ENCODE measurements at places on chromosomes 3 and 15.

- no peak for DNase-seq
Observed at GRCh38 chr15:64163659-64164362, 989 bp upstream of the PPIB start.

- DNase-seq = no peak
Observed at GRCh38 chr15:31336593-31337295, 10.1 kb downstream of the KLF13 start.

DNA sequence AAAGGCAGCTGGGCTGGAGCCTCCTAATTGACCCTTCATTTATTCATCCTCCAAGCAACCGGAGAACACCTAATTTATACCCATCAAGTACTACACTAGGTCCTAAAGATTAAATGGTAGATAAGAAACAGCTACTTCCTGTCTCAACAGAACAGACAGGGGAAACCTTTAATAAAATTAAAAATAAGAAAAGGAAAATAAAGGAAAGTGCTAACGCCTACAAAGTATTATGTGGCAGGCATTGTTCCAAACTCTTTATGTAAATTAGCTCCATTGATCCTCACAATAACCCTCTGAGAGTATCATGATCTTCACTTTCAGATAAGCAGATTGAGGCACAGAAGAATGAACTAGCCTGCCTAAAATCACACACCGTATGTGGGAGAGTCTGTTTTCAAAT, 139.5 kb downstream of the CNTN6 start:
- DNase-seq = no peak

DNA sequence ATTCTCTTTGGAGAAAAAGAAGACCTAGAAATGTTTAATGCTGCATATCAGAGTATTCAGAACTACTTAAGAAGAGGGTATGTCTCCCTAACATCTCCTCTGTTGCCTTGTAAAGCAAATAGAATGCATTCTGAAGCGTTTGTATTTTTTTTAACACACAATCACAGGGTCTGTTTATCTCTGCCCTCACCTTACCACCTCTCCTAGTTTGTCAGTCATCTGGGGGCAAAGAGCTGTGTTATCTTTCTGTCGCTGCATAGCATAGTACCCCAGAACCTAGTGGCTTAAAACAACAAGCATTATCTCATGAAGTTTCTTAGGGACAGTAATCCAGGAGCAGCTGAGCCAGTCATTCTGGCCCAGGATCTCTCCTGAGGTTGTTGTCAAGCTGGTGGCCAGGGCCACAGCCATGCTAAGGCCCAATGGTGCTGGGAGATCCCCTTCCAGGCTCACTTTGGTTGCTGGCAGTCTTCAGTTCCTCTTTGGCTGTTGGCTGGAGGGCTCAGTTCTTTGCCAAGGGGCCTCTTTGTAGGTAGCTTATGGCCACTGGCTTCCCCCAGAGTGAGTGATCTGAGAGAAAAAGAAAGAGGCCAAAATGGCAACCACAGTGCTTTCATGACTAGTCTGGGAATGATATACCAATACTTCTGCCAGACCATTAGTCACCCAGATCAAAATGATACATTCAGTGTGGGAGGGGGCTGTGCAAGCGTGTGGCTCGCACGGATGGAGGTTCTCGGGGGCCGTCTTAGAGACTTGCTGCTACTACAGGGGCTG, 17.8 kb downstream of the EDEM1 start:
- DNase-seq = no peak

DNA sequence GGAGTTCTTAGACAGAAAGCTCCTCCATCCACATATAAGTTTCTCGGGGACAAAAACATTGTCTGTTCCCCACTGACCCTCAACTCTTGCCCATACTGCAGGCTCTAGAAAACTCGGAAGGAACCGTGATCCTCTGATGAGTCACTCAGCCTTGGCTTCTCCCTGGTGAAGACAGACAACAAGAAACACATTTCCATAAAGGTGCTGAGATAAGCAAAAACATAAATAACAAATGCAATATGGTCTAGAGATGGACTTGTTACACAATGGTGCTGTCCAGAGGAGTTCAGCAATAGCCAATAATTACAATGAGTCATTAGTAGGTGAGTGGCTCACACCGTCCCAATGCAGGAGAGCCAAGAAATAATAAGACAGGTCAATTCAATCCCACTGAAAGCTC, 43.7 kb downstream of the MAGI1 start:
- DNase-seq = no peak

DNA sequence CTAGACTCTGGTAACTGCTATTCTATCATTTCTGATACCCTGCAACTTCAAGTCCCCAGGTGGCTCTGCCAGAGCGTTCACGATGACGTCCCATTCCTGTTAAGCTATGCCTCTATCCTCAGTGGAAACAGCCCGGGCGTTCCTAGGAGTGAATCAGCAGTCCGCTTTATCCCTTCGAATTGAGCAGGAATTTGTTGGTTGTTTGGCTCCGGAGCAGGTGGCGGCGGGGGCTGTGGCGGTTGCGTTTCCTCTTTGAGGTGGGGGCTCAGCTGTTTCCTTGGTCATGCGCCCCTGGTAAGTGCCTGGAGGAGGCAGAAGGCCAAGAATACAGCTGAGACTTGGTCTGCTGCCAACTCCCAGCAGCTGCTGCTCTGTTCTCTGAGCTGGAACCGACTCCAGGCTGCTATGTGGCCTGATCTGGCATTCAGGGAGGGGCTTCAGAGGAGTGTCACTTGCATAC, 25.2 kb downstream of the ARPP21 start:
- DNase-seq = no peak

GRCh38 chr3:184347321-184348056, 10.1 kb downstream of the FAM131A start:
- peak; percentile 83 for DNase-seq

GRCh38 chr3:81459733-81460132, 301.7 kb downstream of the GBE1 start:
- DNase-seq = no peak

- no peak for DNase-seq
Observed at GRCh38 chr15:58537033-58537432, 105.2 kb downstream of the LIPC start.

DNA sequence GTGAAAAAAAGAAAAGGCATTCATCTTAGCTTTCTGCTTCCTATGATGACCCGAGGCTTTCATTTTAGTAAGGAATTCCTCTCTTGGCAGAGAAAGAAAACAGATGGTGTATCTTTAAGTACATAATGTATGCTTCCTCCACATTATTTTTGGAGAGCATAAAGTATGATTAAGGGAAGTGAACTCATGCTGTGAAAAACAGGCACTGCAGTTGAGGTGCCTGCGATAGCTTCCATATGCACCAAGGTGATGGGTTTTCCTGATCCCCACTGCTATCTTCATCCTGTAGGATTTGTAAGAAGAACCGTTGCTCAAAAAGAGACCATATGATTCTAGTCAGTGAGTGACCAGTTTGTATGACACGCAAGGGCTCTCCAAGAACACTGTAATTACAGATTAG, 411.5 kb upstream of the MCTP2 start:
- DNase-seq = no peak

DNA sequence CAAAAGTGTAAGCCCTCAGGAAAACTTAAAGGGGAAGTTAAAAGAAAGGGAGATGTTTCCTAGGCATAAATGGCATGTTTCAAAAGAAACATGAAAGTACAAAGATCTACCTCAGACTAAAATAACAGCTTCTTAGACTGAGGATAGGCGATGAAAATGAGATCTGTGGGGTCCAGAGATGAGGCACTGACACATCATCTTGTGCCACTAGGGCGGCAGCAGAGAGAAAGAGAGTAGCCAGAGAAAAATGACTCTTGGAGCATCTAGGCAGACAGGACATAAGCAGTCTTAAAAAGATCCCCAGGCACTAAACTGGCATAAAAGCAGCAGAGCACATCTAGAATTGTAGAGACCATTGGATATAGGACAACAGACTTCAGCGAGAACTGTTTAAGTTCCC, 42.5 kb upstream of the RFX7 start:
- DNase-seq = peak; percentile 9

DNA sequence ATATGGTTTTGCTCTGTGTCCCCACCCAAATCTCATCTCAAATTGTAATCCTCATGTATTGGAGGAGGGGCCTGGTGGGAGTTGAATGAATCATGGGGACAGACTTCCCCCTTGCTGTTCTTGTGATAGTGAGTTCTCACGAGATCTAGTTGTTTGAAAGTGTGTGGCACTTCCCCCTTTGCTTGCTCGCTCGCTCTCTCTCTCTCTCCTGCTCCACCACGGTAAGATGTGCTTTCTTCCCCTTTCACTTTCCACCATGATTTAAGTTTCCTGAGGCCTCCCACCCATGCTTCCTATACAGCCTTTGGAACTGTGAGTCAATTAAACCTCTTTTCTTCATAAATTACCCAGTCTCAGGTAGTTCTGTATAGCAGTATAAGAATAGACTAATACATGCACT, 60.7 kb downstream of the GSK3B start:
- DNase-seq = no peak

- DNase-seq = no peak
Observed at GRCh38 chr3:189577050-189577951, 53.9 kb upstream of the TP63 start.

DNA sequence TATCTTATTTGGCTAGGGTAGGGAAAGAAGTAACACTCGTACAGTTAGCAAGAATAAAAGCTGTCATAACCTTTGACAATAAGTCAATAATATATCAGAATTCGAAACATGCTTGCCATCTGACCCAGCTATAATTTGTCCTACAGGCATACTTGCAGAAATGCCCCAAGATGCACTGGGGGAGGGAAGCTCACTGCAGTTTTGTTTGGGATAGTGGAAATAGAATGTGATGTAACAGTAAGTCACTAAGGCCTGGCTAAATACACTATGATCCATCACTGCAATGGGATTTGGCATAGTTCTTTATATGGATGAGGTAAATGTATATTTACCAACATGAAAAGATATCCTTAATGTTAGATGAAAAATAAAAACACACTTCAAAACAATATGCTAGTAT, 25.5 kb upstream of the TMOD3 start:
- DNase-seq = no peak

GRCh38 chr15:42065468-42065867, 28.9 kb downstream of the PLA2G4D start:
- DNase-seq = no peak

DNA sequence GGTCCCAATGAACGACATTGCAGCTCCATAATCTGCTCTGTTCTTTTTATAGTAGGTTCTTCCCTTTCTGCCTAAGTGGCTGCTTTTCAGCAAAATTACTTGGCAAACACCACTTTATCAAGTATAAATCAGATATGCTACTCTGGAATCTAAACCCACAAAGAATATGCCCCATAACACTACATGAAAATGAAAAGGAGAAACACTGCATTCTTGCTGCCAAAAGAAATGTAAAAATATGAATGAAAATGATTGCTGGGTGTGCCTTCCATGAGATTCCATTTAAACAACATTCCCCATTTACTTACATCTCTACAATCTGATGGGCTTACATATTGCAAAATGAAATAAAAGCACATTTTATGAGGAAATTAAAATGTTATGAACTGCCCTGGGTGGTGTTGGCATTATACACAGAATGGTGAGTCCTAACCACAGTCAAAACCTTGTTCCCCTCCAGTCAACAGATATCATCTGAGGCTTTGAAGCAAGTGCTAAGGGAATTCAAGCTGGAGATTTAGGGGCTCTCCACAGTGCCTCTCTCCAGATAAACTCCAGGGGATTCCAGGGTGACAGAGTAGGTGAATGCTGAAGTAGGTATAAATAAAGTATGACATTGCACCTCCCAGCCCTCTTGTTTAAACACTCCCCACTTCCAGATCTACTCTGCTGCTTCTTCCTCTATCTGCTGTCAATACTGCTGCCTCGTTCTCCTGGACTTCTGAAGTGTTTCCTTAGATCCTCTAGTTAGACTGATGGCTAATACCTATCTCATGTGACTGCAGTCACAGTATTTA, 136.5 kb downstream of the RORA start:
- no peak for DNase-seq

GRCh38 chr3:28347374-28348264, 902 bp upstream of the ZCWPW2 start:
- DNase-seq = peak; percentile 21

- DNase-seq = no peak
Observed at GRCh38 chr3:73572368-73572767, 52.4 kb downstream of the PDZRN3 start.

DNA sequence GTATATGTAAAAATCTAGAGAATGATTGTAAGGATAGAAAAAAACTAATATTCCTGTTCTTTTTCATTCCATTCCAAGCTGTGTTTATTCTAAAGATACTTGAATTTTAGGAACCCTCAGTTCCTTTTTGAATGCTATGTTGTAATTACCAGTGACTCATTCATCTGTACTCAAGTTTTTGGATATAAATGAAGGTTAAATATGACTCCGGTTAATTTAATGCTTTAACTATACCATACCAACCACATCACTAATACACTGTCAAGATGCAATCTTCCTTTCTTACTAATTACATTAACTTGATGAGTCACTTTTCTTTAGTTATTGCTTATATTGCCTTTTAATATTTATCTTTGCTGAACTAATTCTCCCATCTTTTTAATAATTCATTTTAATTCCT, 68.8 kb upstream of the ZNF148 start:
- no peak for DNase-seq

DNA sequence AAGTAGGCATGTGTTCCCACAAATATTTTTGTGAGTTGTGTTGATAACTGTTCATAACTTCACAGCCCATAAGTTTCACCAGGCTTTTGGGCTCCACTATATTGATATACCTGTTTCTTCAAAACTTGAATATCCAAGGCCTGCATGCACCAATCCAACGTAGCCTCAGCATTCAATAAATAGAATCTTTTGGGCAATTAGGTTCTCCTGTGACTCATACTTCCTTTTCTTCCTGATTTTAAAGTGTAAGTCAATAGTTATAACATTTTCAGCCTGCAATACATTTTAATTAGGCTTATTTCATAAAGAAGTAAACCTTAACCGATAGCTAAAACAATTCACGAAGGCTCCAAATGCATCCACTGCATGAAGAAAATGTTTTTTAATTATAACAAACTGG, 97.8 kb upstream of the SPRED1 start:
- no peak for DNase-seq

DNA sequence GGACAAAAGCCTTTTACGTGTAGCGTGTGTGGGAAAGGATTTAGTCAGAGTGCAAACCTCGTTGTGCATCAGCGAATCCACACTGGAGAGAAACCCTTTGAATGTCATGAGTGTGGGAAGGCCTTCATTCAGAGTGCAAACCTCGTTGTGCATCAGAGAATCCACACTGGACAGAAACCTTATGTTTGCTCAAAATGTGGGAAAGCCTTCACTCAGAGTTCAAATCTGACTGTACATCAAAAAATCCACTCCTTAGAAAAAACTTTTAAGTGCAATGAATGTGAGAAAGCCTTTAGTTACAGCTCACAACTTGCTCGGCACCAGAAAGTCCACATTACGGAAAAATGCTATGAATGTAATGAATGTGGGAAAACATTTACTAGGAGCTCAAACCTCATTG, 10.5 kb downstream of the ZNF35 start:
- no peak for DNase-seq

DNA sequence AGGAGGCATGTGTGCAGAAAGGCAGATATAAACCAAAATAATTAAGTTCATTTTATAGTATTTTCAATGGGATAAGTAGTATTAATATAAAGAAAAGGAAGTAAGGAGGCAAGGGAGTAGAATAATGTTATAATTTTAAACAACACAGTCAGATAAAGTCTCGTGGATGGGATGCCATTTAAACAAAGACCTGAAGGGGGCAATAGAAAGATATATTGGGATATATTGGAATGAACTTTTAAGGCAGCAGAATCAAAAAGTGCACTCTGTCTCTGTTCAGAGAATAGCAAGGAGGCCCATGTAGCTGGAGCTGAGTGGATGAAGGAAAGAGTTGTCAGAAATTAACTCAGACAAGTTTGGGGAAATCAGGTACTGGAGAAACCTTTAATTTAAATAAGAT, 158.7 kb downstream of the CGGBP1 start:
- DNase-seq = no peak

- DNase-seq = no peak
Observed at GRCh38 chr15:83380059-83380458, 67.1 kb upstream of the SH3GL3 start.

GRCh38 chr3:65146179-65146578, 458.4 kb upstream of the ADAMTS9 start:
- DNase-seq = no peak

All from hematopoietic multipotent progenitor cell treated with erythropoietin and hydrocortisone succinate and interleukin-3 and kit ligand, for 17 days (in vitro differentiated cells).